ENCODE measurements at places on chromosomes 16 and 17.

DNA sequence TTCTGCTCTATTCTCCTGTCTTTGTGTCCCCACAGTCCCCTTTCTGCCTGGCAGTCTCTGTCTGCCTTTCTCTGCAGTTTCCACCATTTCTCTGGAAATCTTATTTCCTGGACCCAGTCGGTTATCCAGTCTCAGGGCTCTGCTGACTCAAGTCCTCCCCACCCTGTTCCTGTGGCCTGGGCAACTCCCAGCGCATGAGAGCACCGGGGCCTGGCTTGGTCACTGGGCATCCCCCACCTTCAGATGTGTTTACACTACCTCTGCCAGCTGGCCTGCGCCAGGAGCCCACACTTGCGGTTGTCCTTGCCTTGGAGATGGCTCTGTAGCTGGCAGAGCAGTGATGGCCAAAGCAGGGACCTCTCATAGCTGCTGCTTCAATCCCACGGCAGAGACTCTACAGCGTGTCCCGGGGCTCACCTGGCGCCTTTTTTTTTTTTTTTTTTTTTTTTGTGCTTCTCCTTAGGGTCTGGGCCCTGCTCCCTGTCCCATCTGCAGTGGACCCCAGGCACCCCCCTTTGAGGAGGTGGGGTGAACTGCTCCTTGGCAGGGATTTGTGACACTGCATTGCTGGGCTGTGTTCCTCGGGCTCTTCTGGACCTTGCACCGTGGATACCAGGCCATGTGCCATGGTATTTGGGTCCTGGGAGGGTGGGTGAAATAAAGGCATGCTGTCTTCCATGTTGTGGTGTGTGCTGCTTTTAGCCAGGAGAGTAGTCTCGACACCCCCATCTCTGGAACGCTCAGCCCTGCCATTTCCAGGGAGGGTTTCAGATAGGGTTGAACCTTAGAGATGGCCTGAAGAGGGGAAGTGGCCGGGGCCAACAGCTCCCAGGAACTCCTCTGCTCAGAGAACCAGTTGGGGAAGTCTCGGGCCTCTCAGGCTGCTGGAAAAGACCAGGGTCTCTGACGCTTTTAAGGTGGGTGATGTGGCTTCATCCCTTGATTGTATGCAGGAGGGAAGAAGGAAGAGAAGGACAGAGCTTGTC, 17.5 kb downstream of the GUCY2D start:
- DNase-seq, result no peak

- no peak for DNase-seq
Observed at GRCh38 chr17:28706471-28707338, 5.0 kb downstream of the PROCA1 start.

- DNase-seq, result no peak
Observed at GRCh38 chr16:81296631-81297030, 18.1 kb upstream of the GAN start.

DNA sequence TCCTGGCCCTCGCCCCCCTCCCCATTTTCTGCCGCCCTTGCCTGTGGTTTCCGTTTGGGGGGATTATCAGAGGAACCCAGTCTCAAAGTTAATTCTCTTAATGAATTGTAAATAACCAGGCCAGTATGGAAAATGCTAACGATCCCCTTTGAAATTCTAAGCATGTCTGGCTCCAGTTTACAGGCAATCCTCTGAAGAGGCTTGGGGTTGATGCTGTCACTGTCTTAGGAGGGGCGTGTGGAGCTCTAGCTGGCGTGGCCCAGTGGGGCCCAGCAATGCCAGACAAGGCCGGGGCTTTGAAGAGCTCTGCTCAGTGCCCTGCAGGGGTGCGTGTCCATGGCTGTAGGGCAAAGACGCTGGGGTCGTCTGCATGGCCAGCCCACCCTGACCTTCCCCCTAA, 164.6 kb downstream of the CYLD start:
- DNase-seq, result no peak

- no peak for DNase-seq
Observed at GRCh38 chr17:57327176-57327970, 71.0 kb downstream of the MSI2 start.

- no peak for DNase-seq
Observed at GRCh38 chr16:57039148-57039812, 49.9 kb downstream of the NLRC5 start.

- no peak for DNase-seq
Observed at GRCh38 chr16:8986111-8986510, 22.4 kb upstream of the USP7 start.

DNA sequence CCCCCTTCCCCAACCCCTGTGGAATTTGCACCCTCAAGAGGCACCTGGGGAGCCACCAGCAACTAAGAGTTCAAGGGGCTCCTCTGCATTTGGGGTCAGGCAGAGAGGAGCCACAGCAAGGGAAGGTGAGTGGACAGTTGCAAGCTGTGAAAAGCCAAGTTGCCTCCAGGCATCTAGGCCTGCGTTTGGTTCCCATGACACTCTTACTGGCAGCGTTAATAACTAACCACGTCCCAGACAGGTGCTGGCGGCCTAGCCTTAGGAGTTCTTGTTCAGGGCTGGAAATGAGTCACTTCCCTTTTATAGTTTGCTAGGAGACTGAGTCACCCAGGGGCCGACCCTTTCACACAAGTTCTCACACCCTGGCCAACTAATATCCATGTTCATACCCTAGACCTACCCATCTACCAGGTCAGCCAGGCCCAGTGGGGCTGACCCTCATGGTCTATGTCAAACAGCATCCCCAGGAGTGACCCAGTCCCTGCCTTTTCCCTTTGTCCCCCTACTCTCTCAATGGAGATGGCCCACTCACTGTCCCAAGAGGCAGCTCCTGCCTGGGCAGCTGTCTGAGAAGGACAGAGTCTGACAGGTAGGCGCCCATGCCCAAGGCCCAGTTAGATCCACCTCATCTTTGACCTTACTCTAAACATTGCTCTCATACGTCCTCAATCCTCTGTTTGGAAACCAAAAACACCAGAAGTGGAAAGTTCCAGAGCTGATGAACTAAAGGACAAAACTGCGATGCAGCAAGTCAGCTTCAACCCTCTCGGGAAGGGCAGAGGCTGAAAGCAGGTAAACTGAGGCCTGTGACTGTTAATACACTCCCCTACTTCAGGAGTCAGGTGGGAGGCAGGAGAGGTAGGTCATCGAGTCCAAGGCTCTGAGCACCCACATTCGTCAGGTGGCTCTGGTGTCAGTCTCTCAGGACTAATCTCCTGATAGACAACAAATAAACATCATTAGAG, 300.6 kb downstream of the SOX9 start:
- no peak for DNase-seq

- no peak for DNase-seq
Observed at GRCh38 chr17:36808180-36808661, 129.1 kb upstream of the LHX1 start.

GRCh38 chr17:21280081-21280518, 4.4 kb upstream of the MAP2K3 start:
- DNase-seq, result peak; percentile 74

DNA sequence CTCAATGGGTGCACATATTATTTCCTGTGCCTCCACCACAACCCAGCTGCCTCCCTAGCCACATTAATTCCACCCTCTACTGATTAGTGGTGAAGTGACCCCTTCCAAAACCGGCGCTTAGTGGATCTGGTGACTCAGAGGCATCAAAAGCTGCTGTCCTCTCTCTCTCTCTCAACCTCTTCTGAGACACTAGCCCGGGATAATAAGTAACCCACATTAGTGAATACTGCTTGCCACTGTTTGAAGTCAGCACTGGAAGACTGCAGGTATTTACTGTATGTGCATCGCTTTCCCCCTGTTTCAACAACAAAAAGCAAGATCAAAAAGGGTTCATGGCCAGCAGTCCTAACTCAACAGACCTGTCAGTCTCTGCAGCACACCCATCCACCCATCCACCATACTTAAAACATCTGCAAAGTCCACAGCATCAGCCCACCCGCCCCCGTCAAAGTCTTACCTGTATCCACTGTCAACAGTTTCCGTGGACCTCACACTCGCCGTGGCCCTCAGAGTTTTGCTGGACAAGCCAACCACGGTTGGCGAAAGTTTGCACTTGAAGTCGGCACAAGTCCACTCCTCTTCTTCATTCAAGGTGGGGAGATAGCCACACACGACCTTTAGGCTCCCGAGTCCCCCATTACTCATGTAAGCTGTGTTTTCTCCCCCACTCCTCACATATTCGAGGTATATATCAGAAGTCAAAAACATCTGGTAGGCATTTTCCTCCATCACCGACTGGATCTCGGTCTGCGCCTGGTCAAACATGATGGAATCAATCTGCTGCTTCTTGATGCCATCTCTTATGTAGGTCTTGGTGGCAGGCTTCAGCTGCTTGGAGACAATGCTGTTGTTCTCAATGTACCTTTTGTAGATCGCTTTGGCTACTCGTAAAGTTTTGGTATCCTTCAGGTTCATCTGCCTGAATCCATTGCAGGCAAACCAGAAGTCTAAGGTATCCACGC, 3.8 kb downstream of the AXIN2 start:
- no peak for DNase-seq

- DNase-seq, result no peak
Observed at GRCh38 chr16:66045626-66046025, 320.9 kb upstream of the CDH5 start.

GRCh38 chr17:79765708-79766107, 12.2 kb upstream of the CBX2 start:
- DNase-seq, result no peak

- DNase-seq, result no peak
Observed at GRCh38 chr16:15654591-15654990, 4.5 kb downstream of the NDE1 start.

DNA sequence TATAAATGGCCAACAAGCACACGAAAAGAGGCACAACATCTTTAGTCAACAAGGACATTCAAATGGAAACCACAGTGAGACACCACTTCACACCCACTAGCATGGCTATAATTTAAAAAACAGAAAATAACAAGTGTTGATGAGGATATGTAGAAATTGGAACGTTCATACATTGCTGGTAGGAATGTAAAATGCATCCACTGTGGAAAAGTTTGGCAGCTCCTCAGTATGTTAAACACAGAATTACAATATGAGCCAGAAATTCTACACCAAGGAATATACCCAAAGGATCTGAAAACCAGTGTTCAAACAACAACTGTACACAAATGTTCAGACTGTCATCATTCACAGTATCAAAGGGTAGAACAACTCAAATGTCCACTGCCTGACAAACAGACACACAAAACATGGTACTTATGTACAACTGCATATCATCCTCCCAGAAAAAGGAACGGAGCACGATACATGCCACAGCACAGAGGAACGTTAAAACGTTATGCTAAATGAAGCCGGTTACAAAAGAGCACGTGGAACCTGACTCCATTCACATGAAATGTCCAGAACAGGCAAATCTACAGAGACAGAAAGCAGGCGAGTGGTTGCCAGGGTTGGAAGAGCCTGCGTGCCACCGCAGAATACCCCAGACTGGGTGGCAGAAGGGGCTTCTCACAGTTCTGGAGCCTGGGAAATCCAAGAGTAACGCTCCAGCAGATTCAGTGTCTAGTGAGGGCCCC, 32.8 kb upstream of the METRNL start:
- DNase-seq, result no peak
